COLO829 (cell line): ENCODE measurements at places on chromosomes 11 and 22.

DNA sequence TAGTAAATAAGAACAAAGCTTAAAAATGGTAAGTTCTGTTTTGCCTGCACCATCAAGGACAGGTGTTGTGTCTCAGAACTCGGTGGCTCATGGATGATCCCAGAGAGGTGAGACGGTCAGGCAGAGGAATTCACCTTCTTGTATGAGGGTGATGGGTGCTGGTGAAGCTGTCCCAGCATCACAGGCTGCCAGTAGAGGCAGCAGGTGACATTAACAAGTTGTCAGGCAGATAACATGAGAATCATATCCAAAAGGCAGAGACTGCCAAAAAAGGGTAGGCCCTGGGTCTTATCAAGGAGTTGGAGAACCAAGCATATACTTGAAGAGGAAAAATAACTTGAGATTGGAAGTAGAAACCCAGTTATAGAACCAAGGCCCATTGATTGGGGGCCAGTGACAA is 437.8 kb downstream of the DYNC2H1 start:
- no peak for DNase-seq

DNA sequence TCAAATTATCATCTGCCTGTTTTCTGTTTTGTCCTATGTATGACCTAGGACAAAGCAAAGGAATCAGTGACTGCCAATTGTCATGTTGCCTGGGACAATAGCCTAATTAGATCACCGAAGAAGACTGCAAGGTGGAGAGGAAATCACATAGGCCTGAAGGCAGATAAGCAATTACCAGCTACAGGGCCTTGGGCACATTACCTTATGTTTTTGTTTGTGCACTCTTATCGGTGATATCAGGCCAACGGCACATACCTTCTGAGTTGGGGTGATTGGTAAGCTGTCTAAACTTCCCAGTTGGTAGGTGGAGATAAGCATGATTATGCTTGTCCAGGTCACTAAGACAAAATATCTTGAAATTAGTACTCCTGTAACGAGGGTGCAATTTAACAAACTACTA is 58.1 kb upstream of the FAM181B start:
- DNase-seq: no peak

DNA sequence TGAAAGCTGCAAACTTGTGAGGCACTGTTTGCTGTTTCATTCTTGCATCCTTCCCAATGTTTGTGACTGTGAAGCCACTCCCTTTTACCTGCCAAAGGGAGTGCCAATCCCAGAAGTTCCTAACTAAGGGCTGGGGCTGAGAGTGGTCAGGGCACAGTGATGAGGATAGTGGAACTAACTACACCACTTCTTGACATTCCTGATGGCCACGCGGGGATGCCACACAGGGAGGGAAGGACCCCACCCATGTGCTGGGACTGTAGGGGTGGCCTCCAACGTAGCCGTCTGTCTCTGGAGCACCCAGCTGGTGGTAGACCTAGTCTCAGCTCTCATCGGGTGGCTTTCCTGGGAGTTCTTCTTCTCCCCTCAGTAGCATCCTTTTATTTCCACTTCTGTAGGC is 335.5 kb downstream of the CADM1 start:
- DNase-seq: no peak

DNA sequence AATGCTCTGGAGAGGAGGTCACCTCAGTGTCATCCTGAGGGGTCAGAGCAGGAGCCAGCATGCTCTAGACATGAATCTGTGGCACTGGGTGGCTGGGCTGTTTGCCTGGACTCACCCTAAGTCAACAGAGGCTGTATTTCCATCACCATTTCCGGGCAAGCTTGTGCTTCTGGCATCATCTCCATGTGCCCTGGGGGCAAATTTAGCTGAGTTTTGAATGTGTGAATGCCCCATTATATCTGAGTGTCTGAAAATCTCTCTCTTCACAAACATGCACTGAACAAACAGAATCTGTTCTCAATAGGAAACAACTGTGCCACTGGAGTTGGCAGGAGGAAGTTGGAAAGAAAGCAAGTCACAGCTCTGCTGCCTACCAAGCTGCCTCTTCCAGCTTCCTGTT is 356.2 kb downstream of the GRM5 start:
- peak; percentile 70 for DNase-seq

GRCh38 chr22:45690008-45690407 is 18.4 kb downstream of the ATXN10 start:
- no peak for DNase-seq

DNA sequence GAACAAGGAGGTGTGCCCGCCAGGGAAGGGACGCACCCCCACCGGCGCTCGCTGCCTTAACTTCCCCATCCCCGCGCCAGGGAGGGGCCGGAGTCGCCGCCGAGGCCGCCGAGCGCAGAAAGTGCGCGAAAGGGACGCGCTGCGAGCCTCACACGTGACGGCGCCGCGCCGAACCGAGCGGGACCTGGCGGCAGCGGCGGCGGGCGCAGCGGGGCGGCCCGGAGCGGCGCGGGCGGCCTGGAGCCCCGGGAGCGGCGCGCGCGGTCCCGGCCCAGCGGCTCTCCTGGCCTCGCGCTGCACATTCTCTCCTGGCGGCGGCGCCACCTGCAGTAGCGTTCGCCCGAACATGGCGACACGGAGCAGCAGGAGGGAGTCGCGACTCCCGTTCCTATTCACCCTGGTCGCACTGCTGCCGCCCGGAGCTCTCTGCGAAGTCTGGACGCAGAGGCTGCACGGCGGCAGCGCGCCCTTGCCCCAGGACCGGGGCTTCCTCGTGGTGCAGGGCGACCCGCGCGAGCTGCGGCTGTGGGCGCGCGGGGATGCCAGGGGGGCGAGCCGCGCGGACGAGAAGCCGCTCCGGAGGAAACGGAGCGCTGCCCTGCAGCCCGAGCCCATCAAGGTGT is at the start of gene SORL1:
SORL1 (plus strand) TSS at position 329 of the 623 bp plus-strand sequence; CDS start at position 347, 18 bp downstream.
- peak; percentile 21 for DNase-seq

DNA sequence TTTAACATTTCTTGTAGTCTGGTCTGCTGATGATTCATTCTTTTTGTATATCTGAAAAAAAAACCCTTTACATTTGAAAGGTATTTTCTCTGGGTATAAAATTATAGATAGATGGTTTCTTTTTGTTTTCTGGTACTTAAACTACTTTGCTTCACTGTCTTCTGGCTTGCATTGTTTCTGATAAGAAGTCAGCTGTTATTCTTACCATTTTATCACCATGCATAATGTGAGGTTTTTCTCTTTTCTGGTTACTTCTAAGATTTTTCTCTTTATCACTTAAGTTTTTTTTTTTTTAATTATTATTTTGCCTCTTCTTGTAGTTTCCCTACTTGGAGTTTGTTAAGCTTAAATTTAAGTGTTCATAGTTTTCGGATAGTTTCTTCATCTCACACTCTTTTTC is 84.7 kb downstream of the HSD17B12 start:
- no peak for DNase-seq

- no peak for DNase-seq
These were observed 184.8 kb downstream of the DSCAML1 start for GRCh38 chr11:117612177-117612576.

DNA sequence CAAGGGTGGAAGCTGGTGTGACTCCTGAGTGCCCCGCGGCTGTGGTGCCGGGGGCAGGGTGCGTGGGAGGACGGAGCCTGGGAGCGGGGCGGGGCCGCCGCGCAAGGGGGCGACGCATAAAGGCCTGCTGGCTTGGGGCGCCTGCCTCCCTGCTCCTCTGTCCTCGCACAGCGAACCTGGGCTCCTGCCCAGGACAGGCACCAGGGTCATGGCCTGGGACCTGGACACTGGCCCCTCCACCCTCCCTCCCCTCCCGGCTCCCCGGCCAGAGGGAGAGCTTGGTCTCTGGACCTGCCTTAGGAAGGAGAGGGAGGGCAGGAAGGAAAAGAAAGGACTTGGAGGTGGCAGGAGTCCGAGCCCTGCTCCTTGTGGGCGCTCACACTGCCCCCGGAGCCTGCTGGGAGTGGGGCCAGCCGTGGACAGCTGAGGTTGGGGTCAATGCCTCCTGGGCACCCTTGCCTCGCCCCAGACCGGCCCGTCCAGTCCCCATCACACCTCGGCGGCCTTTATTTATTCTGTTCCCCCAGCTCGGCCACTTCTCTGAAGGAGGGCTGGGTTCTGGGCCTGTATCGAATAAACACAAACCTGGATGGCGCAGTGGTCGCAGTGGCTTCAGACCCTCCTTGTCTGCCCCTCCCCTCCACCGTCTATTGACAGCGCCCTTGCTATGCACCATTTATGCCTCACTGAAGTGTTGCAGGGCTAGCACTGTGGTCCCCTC is 8.7 kb downstream of the SLC16A8 start:
- no peak for DNase-seq

GRCh38 chr11:396511-396947 is 2.5 kb downstream of the PKP3 start:
- DNase-seq: peak; percentile 45

DNA sequence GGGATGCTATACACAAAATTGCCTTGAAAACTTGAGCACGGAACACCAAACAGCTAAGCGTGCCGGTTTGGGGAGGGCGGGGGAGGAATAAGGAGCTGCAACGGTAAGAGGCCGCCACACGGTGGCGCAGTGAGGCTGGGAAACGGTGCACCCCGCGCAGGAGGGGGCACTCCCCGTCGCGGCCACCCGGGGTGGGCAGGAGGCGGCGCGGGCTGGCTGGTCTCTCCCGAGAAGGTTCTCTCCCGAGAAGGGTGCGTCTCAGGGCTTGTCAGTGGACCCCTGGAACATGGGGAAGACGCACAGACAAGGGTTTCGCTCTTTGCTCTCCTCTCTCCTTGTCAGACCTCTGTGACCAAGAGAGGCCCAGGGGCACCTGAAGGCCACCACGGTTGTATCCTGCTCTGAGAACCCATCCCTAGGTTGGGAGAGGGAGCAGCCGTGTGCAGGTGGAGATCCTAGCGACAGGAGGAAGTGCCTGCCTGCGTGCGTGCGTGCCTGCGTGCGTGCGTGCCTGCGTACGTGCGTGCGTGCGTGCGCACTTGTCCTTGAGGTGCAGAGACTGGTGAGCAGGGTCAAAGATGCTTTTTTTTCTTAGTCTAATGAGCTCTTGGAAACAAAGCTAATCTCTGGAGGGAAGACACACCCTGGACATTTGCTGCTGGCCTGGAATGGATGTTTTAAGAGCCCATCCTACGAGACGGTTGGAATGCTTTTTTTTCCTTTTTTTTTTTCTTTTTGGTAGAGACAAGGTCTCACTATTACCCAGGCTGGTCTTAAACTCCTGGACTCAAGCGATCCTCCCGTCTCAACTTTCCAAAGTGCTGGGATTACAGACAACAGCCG is 18.1 kb upstream of the JAM3 start:
- peak; percentile 55 for DNase-seq

- no peak for DNase-seq
These were observed 35.5 kb downstream of the RPL27A start for GRCh38 chr11:8717876-8718753.

GRCh38 chr11:472816-473215 is 22.7 kb downstream of the PTDSS2 start:
- DNase-seq: no peak

GRCh38 chr11:64146036-64146955 is 19.6 kb downstream of the MACROD1 start:
- DNase-seq: peak; percentile 45

- DNase-seq: no peak
These were observed 68.9 kb downstream of the ZBTB16 start for GRCh38 chr11:114128399-114128798.

GRCh38 chr11:118143661-118144185 is 8.9 kb downstream of the SCN4B start:
- DNase-seq: no peak

- DNase-seq: no peak
These were observed 6.4 kb downstream of the PACSIN2 start for GRCh38 chr22:43008509-43008908.

- no peak for DNase-seq
These were observed 1.4 kb downstream of the SLC35C1 start for GRCh38 chr11:45806072-45806933.

DNA sequence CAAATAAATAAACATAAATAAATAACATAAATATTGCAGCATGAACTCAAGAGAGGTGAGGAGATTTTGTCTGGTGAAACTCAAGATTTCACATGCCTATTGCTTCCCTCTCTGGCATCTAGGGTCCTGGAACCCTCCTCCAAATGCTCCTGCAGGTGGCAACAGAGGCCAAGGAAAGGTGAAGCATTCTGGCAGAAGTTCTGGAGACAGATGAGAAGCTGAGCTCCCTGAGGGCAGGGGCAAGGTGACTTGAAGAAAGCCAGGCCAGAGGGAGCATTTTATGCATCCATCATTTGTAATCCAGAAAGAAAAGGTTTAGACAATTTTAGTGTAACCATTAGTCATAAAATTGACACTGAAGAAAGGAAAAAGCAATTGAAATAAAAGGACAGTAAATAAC is 64.9 kb downstream of the ENDOD1 start:
- peak; percentile 56 for DNase-seq

- no peak for DNase-seq
These were observed 43.5 kb upstream of the TCF20 start for GRCh38 chr22:42313804-42314581.

DNA sequence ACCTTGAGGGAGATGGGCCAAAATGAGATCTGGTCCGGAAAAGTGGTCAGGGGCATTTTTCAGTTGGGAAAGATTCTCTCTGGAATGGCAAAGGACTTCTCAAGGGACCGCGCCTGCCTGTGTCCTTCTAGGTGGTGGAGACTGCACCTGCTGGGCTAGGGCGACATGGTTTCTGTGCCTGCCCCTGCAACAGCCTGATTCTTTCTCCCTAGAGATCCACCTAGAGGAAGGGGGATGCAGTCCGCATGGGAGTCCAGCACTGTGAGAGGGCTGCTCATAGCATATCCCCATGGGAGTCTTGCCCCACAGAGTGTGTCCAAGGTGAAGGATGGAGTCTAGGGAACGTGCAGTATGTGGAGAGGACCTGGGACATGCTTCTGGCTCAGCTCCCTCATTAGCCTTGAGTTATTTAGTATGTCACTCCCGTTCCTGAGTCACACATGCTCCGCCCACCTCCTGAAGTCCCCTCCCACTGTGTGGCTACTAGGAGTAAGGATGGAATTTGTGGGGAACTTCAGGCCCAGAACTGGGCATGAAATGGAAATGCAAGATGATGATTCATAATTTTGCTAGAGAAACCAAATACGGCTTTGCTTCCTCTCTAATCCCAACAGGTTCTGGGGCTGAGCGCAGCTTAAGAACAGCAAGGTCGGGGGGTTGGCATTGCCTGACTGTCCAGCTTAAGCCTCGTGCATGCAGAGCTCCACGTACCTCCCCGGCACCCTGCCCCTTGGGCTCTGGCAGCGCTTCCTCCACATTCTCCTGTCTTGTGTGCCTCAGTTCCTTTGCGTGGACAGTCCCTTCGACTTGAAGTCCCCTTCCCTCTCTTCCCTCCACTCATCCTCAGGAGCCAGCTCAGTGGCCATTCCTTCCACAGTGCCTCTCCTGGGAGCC is 35.0 kb downstream of the GRIK4 start:
- DNase-seq: peak; percentile 45

DNA sequence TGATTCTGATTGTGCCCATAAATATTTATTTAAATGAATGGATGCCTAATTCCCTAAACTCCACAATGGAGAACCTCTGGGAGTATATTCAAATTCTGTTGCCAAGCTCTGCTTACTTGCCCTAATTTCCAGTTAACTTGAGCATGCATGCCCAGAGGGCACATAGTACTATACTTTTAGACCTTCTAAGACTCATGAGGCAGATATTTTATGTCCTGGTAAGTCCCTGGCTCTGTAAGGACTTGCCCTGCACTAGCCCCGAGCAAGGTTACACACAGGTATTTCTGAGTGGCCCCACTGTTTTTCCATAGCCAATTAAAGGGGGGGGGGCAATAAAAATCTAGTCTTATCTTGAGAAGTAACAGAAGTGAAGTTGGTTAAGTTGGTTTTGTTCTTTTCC is 21.1 kb upstream of the CAPRIN1 start:
- no peak for DNase-seq

GRCh38 chr22:27196606-27197005 is 539.2 kb downstream of the MIAT start:
- DNase-seq: no peak
